ENCODE measurements at places on chromosomes 2 and 18.

- no peak for DNase-seq
Observed at GRCh38 chr2:69166812-69167468, 154.0 kb downstream of the ANTXR1 start.

DNA sequence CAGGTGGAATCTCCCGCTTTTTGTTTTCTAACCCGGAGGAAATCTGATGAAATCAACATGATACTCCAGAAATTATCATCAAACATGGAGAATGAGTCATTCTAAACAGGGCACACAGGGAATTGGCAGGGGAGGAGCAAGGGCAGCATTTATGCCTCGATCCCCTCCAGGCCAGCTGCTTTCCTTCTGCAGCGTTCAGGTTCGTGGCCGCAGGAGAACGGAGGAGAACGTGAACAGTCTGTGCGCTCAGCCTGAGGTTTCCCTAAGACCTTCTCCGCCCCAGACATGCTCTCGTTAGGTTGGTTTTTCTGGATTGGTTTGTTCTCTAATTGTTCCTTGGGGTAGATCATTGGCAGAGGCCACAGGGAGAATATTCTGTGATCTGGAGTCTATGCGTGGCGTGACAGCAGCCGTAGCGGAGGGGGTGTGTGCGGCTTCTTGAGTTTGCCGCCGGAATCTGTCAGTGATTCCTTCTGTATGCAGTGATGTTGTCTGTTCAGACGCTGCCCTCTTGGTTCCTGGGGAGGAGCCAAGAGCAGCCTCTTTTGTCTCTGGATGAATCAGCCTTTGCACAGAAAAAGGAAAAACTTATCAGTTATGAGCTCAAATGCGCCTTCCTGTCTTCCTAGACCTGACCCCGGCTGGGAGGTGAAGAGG lies 75.9 kb downstream of the SH3BP4 start:
- no peak for DNase-seq

DNA sequence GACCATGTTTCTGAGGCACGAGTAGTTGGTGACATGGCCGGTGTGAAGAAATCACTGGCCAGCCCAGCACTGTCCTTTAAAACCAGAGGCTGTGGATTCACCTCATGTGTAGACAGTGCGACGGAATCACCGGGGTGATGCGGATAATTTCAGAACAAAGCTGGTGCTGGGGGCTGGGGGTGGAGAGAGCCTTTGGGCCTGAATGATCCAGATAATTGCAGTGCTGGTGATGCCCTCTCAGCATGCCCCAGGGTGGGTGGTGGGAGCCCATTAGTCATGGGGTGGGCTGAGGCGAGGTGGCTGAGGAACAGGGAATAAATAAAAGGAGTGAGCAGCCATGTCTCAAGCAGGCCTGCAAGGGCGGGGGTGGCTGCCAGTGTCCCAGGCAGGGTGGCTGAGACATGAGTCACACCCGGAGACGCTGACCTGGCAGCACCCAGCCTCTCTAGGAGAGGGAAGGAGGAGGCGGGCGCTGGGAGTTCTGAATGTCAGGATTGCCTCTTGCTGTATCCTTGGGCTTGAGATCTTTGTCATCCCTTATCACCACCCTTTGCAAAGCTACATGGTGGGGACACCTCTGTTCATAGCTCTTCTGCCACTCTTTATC lies 151.1 kb upstream of the MSH6 start:
- DNase-seq: no peak

GRCh38 chr2:239881031-239881471 lies 144.1 kb downstream of the NDUFA10 start:
- DNase-seq: no peak

- DNase-seq: no peak
Observed at GRCh38 chr18:57921708-57922107, 118.6 kb upstream of the ATP8B1 start.

- no peak for DNase-seq
Observed at GRCh38 chr2:241692448-241692847, 5.8 kb upstream of the DTYMK start.

GRCh38 chr18:57404345-57404744 lies 30.8 kb upstream of the ONECUT2 start:
- DNase-seq: no peak

GRCh38 chr2:53519918-53520841 lies 247.4 kb upstream of the CHAC2 start:
- DNase-seq: no peak

- no peak for DNase-seq
Observed at GRCh38 chr2:235981631-235982030, 186.6 kb downstream of the GBX2 start.

DNA sequence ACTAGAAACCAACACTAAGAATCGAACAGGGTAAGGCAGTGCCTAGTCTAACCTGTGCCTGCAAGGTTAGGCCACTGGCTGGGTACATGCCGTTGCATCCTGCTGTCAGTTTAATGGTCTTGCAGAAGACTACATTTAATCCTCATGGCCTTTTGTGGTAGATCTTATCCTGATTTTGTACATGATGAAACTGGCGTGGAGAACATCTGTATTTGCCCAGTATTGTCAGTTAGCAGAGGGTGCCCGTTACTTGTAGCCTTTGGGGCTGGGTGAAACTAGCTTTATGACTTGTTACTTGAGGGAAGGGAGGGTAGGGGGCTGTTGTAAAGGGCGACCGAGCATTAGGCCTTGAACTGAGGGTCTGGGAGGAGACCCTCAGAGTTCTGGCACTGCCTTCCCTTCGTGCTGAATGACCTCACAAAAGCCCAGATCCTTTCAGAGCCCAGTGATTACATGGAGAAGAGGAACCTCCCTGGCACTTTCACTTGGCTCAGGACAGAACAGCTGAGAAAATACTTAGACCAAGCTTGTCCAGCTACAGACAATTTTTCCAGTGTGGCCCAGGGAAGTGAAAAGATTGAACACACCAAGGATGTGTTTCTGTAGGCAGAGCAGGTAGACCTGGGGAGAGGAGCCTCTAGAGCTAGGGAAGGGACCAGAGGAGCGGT lies 19.5 kb downstream of the SLC20A1 start:
- DNase-seq: no peak

DNA sequence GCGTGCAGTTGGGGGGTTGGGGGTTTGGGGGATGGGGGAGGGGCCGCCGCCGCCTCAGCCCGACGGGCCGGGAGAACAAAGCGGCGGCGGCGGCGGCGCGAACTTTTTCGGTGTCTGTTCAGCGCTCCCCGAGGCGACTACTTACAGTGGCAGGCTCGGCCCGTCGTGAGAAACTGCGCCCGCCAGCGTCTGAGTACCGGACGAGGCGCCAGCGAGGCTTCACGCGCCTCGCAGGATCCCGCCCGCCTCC lies 172 bp downstream of the PRKD3 start:
- DNase-seq: no peak

GRCh38 chr18:62388855-62389760 lies 64.0 kb downstream of the TNFRSF11A start:
- no peak for DNase-seq

- DNase-seq: no peak
Observed at GRCh38 chr2:121356058-121356640, 71.1 kb upstream of the TFCP2L1 start.

DNA sequence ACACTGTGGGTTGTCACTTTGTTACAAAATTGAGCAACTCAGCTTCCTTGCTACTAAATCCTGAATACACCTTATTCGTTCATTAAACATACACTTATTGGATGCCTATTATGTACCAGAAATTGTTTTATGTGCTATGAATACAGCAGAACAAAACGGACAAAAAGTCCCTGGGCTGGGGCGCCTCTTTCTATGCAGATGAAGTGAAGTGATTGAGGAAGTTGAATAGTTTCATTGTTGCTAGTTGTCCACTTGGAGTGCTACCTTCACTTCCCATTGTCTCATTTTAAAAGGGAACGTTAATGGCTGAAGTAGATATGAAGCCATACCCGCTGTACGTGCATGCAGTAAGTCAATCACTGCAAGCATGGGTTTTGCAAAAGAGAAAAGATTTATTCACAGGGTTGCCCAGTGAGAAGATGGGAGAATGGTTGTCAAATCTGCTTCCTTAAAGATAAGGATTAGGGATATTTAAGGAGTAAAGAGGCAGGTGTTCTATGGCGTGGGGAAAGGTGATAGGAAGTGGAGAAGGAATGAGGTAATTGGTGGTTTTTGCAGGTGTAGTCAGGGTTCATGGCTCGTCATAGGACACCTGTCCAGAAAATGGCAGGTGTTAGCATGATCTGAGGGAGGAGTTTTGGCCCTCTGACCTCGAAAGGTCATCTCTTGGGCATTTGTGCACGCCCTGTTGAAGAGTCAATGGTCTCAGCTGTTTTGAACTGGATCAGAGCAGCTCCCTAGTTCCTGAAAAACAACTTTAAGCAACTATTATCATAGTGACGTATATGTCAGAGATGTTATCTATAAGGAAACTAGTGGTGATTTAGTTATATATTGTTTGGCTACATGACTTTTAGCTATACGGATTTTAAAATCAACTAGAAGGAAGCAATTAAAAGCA lies 23.5 kb downstream of the TRPM8 start:
- no peak for DNase-seq

- DNase-seq: no peak
Observed at GRCh38 chr2:241804326-241805229, 4.4 kb upstream of the NEU4 start.

GRCh38 chr2:36663851-36664695 lies 32.4 kb upstream of the VIT start:
- DNase-seq: no peak

DNA sequence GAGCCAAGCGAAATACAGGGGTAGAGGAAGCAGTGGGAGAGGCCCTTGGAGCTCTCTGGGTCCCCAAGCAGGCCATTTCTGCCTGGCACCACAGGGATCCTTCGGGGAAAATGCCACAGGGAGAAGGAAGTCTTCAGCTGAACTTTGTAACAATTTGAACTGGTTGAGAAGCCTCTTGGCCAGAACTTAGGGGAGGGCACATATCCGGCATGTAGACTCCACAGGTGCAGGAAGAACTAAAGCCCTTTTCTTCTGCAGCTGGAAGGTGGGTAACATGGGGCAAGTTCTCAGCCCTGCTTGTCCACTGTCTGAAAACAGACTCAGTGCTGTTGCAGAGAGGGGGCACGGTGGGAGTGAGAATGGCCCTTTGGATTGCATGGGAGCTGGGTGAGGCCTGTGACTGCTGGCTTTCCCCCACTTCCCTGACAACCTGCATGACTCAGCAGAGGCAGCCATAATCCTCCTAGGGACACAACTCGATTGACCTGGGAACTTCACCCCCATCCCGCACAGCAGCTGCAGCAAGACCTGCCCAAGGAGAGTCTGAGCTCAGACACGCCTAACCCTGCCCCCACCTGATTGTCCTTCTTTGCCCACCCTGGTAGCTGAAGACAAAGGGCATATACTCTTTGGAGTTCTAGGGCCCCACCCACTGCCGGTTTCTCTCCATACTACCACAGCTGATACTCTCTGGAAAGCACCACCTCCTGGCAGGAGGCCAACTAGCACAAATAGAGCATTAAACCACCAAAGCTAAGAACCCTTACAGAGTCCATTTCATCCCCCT lies 101.6 kb upstream of the FAM136A start:
- no peak for DNase-seq

GRCh38 chr2:37343537-37344434 lies 644 bp upstream of the QPCT start:
- DNase-seq: no peak

DNA sequence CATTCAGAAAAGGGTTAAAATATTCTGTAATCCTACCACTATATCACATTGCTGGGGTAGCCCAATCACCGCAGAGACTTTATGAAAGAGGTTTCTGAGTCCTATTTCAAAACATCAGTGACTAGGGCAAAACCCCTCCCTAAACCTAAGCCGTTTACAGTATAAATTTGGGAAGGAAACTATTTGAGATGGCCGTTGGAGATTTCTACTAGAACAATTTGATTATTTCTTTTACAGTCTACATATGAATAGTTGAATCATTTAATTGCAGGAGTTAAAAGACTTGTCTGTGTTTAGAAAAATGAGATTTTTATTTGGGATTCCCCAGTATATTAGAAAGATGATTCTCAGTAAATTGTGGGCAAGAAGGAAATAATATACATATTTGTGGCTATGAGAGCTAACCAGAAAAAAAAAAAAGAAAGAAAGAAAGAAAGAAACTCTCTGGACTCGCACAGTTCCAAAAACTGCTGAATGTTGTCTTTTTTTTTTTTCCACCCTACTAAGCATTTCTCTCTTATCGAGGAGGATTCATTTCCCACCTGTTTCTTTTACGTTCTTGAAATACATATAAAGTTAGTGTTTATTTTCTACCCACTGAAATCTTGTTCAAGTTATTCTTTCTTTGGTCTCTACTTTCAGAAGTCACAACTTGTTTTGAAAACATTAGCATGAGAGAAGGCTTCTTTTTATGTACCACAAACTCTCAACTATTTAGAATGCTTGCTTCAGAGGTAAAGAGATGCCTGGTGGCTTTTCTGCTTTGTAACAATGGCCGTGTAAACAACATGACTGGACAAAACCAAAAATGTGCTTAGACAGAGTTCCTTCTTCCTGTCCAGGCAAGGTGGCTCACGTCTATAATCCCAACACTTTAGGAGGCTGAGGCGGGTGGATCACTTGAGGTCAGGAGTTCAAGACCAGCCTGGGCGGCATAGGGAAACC lies 65.9 kb downstream of the BCL2 start:
- DNase-seq: no peak

GRCh38 chr18:3305354-3305762 lies 43.4 kb downstream of the MYL12B start:
- DNase-seq: no peak

DNA sequence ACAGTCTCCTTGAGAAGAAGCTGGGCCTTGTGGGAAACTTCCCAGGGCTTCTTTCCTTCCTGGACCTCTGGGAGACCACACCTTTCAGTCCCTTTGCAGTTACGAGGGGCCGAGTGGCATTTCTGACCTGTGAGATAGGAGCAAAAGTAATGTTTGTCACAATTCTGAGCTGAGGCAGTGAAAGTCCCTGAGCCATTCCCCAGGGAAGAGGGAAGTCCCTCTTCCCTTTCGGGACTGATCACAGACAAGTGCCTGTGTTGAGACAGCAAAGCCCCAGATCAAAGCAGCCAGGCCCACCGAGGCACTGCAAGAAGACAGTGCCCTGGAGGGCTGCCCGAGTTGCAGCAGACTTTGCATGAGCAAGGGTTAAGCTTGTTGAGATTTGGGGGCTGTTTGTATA lies 41.9 kb downstream of the RHOB start:
- no peak for DNase-seq

DNA sequence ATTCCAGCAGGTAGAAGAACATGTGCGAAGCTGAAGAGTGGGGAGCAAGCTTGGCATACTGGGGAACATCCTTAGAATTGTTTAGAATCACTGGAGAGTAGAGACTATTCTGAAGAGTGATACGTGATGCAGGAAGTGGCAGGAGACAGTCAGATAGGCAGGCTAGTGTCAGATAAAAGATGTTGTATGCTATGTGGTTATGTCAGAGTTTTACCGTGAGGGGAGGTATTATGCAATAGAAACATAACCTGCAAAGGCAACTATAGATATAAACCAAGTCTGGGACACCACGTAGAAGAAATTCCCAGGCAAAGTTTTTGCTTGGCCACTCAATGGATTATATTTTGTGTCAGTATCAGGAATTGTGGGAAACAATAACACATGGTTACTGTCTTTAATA lies 62.0 kb upstream of the ZSWIM2 start:
- no peak for DNase-seq

GRCh38 chr18:13435586-13436333 lies 217.2 kb downstream of the LDLRAD4 start:
- DNase-seq: no peak

- DNase-seq: no peak
Observed at GRCh38 chr2:11697103-11697871, 27.3 kb upstream of the NTSR2 start.
